Activated T-helper 2 cell treated with anti-CD3 and anti-CD28 coated beads, Interferon-gamma antibody, Interleukin-2, Interleukin-4, amounts not matched to agents 10 μg/mL and 5 μg/mL and 100 μg/mL, durations not matched to agents 14 hours and 24 hours and 36 hours (primary cell): ENCODE measurements at places on chromosomes 2 and 18. TPM values are rescaled to one million over a fixed set of nuclear protein-coding genes. Genes with fewer than 3 reads are reported as not detected.

The FAM237A gene
- not detected in 2 replicates for total RNA-seq

The NOTO gene
- not detected in 2 replicates for total RNA-seq

The PSMA8 gene
- 1.2 and 1.4 TPM in 2 replicates for total RNA-seq

The HOXD11 gene
- total RNA-seq = not detected in 2 replicates

The HIBCH gene
- 24.5 and 26.0 TPM in 2 replicates for total RNA-seq

The TLX2 gene
- total RNA-seq = 0.82 and 0.92 TPM in 2 replicates

The IL36B gene
- not detected in 2 replicates for total RNA-seq

The ARHGEF33 gene
- total RNA-seq = 0.25 TPM in 1 of 2 replicates, not detected in the other

The IL1R1 gene
- total RNA-seq = 0.48 and 0.52 TPM in 2 replicates

The LRRTM1 gene
- total RNA-seq = not detected in 2 replicates

The CYTIP gene
- total RNA-seq = 199 and 206 TPM in 2 replicates

The IL1F10 gene
- total RNA-seq = not detected in 2 replicates

The KLHL41 gene
- 0.14 TPM in 1 of 2 replicates, not detected in the other for total RNA-seq

The COL4A3 gene
- total RNA-seq = not detected in 2 replicates

The OR6B2 gene
- not detected in 2 replicates for total RNA-seq

The FTCDNL1 gene
- total RNA-seq = 1.7 and 2.6 TPM in 2 replicates

The POTEI gene
- total RNA-seq = not detected in 2 replicates

The RHOB gene
- total RNA-seq = 119 and 123 TPM in 2 replicates

The TMEM185B gene
- 38.7 and 39.3 TPM in 2 replicates for total RNA-seq

The DYNC1I2 gene
- total RNA-seq = 65.9 and 69.5 TPM in 2 replicates

The ALPG gene
- not detected in 2 replicates for total RNA-seq

The ECEL1 gene
- 0.50 and 0.78 TPM in 2 replicates for total RNA-seq

The SERPINB8 gene
- 19.0 and 21.0 TPM in 2 replicates for total RNA-seq

The IL1A gene
- total RNA-seq = 6.8 and 7.0 TPM in 2 replicates

The CHRNG gene
- not detected in 2 replicates for total RNA-seq

The PDCD1 gene
- total RNA-seq = 42.0 and 44.7 TPM in 2 replicates

The RBM44 gene
- 0.92 and 1.0 TPM in 2 replicates for total RNA-seq

The KIF1A gene
- 0.97 and 2.2 TPM in 2 replicates for total RNA-seq

The CMPK2 gene
- total RNA-seq = 2.8 and 2.9 TPM in 2 replicates

The FKBP1B gene
- total RNA-seq = 1.1 and 2.1 TPM in 2 replicates

The DPP10 gene
- total RNA-seq = not detected in 2 replicates

The C2orf66 gene
- 0.25 TPM in 2 replicates for total RNA-seq

The CDK15 gene
- not detected in 2 replicates for total RNA-seq

The PAPOLG gene
- total RNA-seq = 20.4 and 21.2 TPM in 2 replicates

The GALNT14 gene
- total RNA-seq = 0.50 and 0.90 TPM in 2 replicates

The SEPTIN10 gene
- total RNA-seq = 1.4 and 2.9 TPM in 2 replicates

The TEX44 gene
- total RNA-seq = not detected in 2 replicates

The PLB1 gene
- 1.8 and 2.0 TPM in 2 replicates for total RNA-seq

The GALNT3 gene
- 21.3 and 21.6 TPM in 2 replicates for total RNA-seq

The CRYGD gene
- total RNA-seq = not detected in 2 replicates

The NPHP1 gene
- 1.0 and 2.2 TPM in 2 replicates for total RNA-seq

The SH3RF3 gene
- 0.64 and 0.78 TPM in 2 replicates for total RNA-seq

The POTEC gene
- not detected in 2 replicates for total RNA-seq
